CD4-positive, alpha-beta T cell (primary cell): ENCODE measurements at places on chromosomes 2 and 18.

- no peak for DNase-seq
These were observed 9.9 kb upstream of the MAP3K2 start for GRCh38 chr2:127397568-127398238.

DNA sequence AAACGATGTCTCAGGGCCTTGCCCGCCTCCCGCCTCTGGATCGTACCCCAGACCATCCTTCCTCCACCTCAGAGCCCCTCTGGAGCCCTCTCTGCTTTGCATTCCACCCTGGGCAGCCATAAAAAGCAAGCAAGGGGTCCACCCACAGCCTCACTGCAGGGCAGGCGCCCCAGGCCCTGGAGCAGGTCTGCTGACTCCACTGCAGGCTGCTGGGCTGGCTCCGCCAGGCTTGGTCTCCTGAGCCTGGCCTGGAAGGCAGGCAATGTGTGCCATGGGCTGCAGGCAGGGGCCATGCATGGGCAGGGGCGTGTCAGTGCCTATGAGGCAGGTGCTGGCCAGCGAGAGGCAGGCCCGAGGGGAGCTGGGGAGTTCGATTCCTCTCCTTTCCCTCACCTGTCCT lies 186.0 kb downstream of the ANKRD30B start:
- no peak for DNase-seq

DNA sequence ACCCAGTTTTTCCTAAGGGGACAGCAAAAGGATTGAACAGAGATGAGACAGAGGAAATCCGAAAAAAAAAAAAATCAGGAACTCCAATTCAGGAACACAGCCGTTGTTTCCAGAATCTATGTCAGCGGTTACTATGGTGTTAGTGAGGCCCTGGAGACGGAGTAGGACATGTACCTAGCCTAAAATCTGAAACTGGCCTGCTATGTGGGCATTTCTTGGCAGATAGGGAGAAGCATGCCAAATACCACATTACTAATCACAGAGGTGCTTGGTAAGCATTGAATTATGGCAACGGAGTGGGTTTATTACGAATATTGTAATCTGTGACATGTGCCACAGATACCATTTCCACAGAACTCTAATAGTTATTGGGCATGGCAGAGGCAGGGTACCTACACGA lies 530.6 kb downstream of the CCDC85A start:
- no peak for DNase-seq

GRCh38 chr2:31052284-31052683 lies 86.0 kb downstream of the GALNT14 start:
- DNase-seq, result no peak

- no peak for DNase-seq
These were observed 18.4 kb downstream of the TMEM247 start for GRCh38 chr2:46497766-46498165.

DNA sequence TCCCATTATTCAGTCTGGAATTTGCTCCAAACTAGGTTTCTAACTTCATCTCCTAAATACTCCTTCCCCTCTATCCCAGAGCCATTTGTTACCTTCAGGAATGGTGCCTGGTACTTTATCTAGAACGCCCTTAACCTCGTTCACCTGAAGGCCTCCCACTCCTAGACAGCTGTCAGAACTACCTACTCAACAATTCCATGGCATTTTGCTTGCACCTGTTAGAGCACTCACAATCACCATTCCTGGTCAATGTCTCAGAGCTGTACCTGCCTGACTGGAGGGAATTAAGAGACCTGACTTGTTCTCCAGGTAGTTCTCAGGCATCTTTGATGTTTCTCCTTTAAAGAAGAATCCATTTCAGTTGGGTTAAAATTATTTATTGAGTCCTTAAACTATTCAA lies 88.9 kb downstream of the GAREM1 start:
- DNase-seq, result no peak
